ENCODE measurements at places on chromosomes 7 and 10.

GRCh38 chr7:5448378-5449037 lies 24.9 kb upstream of the TNRC18 start:
- DNase-seq: no peak

- no peak for DNase-seq
Measured at GRCh38 chr7:144513334-144513733, 109.8 kb upstream of the NOBOX start.

GRCh38 chr7:132783824-132784223 lies 207.6 kb upstream of the PLXNA4 start:
- no peak for DNase-seq

DNA sequence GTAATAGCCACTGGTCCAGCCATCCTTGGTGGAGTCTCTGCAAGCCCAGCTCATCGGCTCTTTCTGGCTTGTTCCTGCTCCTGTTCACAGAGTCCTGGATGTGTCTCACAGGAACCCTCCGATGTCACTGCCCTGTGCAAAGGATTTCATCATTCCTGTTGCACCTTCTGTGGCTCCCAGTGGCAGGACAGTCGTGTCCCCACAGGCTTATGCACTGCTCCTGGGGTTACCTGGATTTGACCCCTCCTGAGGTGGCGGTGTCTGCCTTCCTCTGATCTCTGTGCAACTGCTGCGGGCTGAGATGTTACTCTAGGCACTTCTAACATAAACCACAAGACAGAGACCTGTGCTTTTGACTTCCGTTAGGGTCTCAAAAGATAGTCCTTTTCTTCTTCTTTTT lies 30.6 kb downstream of the APBB1IP start:
- no peak for DNase-seq

DNA sequence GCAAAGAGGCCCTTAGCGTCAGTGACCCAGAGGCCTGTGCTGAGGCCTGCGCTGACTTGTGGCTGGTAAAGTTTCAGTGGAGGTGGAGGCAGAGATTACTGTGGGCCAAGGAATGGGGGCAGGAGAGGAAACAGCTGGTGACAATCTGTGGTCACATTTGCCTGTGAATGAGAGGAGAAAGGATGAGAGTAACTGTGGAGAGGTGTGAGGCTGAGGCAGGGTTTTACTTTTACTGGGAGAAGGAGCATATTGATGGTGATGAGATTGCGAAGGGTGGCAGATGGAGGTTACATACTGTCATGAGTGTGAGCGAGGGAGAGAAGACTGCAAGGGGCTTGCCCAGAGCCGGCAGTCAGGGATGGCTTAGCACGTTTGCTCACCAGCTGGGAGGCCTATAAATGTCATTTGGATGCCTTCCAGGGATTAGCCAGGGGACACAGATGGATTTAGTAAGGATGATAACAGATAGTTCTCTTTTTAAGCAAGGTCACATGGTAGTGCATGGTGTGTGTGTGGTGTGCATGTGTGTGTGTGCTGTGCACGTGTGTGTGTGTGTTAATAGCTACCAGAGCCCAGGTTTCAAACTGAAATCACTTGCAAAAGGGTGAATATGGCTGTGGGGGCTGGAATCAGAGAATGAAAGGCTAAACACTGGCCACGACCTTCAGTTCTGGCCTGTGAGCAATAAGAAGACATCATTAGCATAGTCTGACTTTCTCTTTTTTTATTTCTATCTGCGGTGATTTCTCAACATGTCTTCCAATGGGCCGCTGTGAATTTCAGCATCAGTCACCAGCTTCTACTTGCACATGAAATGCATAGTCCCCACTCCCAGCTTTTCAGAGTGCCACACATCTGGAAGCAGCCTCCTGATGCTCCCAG lies 291.5 kb upstream of the ZNF32 start:
- DNase-seq: no peak

DNA sequence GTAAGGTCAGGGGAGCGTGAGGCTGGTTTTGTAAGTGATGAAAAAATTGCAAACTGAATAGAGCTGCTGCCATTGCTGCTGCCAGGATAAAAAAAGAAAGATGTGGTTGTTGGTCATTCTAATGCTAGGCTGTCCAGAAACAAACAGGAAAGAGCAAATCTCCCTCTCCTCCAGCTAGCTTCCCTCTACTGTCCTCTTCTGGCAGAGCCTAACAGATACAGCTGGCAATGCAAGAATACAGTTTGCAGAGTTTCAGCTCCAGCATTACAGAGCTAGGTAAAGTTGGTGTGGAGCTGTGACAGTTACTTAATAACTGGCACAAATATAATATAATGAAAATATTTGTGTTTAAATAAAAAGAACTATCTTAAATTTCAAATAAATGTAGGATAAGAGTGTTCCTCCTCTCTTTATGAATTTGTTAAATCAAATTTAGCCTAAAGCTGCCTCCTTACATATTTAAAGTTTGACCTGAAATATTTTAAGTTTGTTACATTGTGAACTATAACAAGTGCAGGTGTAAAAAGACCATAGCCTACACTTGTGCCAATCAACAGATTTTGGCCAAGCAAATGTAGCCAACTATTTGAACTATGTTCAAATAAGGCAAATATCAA lies 407.7 kb downstream of the SH2D4B start:
- no peak for DNase-seq

DNA sequence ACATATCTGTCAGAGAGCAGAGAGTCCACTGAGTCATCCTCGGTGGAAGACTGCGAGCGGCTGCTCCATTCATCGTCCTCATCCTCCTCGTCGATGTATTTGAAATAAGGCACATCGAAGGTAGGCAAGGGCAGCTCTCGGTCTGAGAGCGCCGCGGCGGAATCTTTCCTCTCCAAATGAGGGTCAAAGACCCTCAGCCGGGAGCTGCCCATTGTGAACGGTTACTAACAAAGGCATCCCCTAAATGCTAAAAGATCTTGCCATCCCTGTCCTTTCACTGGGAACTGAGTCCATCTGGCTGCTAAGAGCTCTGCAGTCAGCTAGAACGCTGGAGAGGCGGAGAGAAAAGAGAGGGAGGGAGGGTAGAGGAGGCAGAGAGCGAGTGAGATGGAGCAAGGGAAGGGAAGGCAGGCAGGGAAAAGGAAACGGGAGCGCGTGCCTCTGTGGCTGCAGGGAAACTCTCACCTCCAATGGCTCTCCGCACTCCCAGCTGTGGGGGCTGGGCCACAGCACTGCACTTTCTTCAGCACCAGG lies 163.4 kb downstream of the RAPGEF5 start:
- no peak for DNase-seq

DNA sequence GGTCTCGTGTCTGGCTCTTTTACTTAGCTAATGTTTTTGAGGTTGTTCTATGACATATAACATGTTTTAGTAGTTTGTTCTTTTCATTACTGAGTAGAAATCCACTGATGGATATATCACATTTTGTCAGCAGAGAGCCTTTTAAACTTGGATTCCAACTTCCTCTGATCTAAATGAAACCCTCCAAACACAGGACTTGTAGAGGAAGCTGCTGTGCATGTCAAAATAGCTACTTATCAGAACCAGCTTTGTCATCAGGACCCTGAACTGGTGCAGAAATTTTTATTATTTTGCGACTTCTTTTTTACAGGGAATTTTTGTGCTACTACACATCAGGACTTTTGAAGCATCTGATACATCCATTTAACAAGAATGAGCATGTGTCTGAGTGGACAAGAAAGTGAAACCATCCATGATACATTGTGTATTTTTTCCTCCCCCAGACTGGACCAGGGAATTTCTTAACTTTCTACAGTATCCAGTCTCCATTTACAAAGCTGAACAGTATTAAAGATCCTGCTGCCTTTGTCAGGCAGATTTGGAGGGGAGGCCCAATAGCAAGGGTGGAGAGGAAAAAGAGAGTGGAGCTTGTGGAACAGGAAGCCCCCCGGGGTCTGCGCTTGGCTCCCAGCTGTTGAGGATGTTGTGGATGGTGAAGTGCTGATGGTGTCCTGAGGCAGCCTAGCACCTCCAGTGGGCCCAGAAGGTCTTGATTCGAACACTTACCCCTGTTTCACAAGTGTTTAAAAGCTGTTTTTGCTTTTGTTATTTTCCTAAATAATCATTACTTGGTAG lies 29.3 kb upstream of the MTPAP start:
- DNase-seq: no peak

DNA sequence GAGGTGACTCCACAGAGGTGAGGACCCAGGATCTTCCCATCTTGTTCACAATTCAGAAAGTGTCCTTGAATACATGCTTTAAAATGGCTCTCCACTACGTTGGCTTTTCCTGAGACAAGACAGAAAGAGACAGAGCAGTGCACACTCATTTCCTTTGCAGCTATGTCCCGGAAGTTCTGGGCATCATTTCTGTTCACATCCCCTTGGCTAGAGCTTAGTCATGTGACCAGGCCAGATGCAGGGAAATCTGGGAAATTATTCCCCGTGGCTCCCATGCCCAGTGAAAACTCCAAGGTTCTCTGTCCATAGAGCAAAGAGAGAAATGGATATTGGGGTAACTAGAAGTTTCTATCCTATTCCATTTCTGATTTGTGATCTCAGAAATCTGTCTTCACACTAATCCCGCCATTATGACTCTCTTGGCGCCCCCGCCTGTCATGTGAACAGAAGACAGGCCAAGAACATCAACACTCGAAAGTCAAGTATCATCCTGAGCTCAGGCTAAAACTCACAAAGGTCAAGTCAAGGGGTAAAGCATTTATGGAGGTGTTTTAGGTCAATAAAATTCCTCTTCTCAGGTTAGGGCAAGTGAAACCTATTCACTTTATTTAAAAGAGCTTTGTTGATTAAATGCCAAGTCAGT lies 251.4 kb upstream of the HABP2 start:
- DNase-seq: no peak

- DNase-seq: no peak
Measured at GRCh38 chr7:147878912-147879661, 711.5 kb upstream of the C7orf33 start.

DNA sequence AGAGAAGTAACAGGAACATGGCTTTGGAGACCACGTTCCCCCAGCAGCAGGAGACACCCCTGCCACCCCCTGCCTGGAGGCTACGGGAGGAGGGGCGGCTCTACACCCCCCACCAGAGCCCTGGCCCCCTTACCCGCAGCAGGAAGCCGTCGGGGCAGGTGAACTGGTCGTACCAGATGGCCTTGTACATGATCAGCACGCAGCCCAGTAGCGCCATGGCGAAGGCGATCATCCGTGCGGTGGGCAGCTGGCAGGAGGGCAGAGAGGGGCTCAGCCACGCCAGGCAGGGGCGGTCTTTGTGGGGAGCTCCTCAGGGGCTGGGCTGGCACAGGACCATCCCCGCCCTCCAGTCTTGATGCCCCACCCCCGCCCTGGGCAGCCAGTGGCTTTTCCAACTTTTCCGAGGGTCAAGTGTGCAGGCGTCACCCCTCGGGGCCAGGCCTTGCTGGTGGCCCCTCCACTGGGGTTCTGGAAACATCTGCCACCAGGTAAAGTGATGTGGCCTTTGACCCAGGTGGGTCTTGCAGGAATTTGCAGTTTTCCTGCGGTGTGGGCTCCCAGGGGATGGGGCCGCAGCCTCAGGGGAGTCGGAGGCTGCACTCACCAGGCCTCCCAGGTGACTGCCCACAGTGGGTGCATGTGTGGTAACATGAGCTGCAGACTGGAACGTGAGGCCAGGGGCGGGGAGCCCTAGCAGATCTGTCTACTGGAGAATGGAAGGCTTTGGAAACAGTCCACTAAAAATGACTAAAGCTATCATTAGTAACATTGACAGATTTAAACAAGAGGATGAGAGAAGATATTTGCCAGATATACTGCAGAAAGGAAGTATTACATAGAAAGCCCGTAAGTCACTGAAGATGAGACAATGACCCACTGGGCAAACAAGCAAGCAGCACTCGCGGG lies 9.7 kb downstream of the CALY start:
- no peak for DNase-seq

DNA sequence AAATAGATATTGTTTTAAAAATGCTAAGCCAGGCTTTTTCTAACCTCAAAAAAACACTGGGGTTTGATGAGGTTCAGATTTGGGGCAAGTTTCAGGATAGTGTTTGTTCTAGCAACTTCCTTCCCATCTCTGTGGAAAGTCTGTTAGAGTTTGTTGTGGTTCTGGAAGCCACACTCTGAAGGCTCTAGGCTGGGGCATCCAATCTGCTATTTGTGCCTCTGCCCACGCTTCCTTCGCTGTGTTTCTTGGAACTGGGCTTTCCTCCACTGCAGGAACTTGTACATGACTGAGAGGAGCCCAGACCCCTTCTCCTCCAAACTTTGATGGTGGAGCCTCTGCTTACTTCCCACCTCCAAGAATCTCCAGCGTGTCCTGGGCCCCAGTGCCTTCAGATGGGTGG lies 108.5 kb upstream of the SLC25A13 start:
- no peak for DNase-seq

DNA sequence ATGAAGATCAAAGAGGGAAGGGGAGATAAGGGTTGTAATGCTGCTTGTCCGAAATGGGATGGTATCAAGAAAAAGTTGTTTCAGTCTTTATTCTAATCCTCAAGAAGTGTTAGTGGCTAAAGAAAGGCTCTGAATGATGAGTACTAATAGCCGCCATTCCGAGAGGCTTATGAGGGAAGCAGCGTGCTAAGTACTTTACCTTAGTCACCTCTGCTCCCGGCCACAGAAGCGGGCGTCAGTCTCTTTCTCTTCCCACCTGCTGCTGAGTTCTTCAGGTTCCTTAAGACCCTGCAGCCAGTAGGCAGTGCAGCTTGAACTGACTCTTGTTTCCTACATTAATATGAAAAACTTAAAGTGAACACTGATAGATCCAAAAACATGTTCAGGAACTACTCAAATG lies 73.1 kb downstream of the EEPD1 start:
- DNase-seq: no peak

- no peak for DNase-seq
Measured at GRCh38 chr10:108443636-108444035, 1279.1 kb upstream of the SORCS1 start.

GRCh38 chr10:113663142-113663541 lies 699 bp downstream of the NRAP start:
- no peak for DNase-seq

GRCh38 chr7:112079673-112080072 lies 126.5 kb downstream of the DOCK4 start:
- DNase-seq: no peak

DNA sequence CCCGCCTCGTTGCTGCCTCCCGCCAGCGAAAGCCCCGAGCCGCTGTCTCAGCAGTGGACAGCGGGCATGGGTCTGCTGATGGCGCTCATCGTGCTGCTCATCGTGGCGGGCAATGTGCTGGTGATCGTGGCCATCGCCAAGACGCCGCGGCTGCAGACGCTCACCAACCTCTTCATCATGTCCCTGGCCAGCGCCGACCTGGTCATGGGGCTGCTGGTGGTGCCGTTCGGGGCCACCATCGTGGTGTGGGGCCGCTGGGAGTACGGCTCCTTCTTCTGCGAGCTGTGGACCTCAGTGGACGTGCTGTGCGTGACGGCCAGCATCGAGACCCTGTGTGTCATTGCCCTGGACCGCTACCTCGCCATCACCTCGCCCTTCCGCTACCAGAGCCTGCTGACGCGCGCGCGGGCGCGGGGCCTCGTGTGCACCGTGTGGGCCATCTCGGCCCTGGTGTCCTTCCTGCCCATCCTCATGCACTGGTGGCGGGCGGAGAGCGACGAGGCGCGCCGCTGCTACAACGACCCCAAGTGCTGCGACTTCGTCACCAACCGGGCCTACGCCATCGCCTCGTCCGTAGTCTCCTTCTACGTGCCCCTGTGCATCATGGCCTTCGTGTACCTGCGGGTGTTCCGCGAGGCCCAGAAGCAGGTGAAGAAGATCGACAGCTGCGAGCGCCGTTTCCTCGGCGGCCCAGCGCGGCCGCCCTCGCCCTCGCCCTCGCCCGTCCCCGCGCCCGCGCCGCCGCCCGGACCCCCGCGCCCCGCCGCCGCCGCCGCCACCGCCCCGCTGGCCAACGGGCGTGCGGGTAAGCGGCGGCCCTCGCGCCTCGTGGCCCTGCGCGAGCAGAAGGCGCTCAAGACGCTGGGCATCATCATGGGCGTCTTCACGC lies 825 bp downstream of the ADRB1 start:
- DNase-seq: no peak
